ENCODE measurements at places on chromosomes 12 and 14.

GRCh38 chr12:107584563-107584962 is 101.0 kb upstream of the PWP1 start:
- no peaks in the 10 kb centered on the region for H3K27me3 ChIP-seq
- no peak for DNase-seq
- H3K4me1 ChIP-seq, result no peaks in the 10 kb centered on the region
- no peak overlapping the region for H3K4me3 ChIP-seq
- H3K36me3 ChIP-seq, result no peaks in the 10 kb centered on the region
- no peak overlapping the region for H3K27ac ChIP-seq

GRCh38 chr14:93035917-93036651 is 79.6 kb downstream of the ITPK1 start:
- H3K27ac ChIP-seq, result peak overlapping the region; percentile 22
- H3K4me1 ChIP-seq, result no peaks in the 10 kb centered on the region
- DNase-seq, result no peak
- H3K36me3 ChIP-seq, result no peaks in the 10 kb centered on the region
- no peak overlapping the region for H3K4me3 ChIP-seq

DNA sequence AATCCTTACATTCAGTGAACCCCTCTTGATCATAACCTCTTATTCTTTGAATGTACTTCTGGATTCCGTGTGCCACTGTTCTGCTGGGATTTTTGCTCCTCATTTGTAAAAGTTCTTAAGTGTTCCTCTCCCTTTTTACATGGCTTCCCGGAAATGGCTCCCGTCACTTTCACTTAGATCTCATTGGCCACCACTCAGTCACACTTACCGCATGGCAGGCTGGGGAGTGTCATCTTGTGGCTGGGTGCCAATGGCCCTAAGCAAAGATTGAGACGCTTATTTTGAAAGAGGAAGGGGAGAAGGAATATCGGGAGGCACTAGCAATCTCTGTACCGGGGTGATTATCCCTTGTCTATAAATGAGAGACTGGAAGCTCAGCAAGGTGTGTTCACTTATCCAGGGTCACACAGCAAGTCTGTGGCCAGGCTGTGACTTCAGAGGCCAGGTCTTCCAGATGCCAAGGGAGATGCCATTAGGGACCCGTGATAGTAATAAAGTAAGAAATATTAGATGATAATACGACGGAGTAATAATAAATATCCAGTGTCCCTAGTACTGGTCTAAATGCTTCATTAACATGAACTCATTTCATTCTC is 68.8 kb downstream of the RNFT2 start:
- no peak overlapping the region for H3K4me3 ChIP-seq
- no peaks in the 10 kb centered on the region for H3K36me3 ChIP-seq
- no peaks in the 10 kb centered on the region for H3K27me3 ChIP-seq
- no peaks in the 10 kb centered on the region for H3K4me1 ChIP-seq
- no peak for DNase-seq

- peak; percentile 89 for DNase-seq
- H3K27ac ChIP-seq, result peak overlapping the region; percentile 96
- no peaks in the 10 kb centered on the region for H3K36me3 ChIP-seq
- no peaks in the 10 kb centered on the region for H3K27me3 ChIP-seq
Measured at GRCh38 chr14:71320734-71321573, 413.7 kb downstream of the PCNX1 start.

DNA sequence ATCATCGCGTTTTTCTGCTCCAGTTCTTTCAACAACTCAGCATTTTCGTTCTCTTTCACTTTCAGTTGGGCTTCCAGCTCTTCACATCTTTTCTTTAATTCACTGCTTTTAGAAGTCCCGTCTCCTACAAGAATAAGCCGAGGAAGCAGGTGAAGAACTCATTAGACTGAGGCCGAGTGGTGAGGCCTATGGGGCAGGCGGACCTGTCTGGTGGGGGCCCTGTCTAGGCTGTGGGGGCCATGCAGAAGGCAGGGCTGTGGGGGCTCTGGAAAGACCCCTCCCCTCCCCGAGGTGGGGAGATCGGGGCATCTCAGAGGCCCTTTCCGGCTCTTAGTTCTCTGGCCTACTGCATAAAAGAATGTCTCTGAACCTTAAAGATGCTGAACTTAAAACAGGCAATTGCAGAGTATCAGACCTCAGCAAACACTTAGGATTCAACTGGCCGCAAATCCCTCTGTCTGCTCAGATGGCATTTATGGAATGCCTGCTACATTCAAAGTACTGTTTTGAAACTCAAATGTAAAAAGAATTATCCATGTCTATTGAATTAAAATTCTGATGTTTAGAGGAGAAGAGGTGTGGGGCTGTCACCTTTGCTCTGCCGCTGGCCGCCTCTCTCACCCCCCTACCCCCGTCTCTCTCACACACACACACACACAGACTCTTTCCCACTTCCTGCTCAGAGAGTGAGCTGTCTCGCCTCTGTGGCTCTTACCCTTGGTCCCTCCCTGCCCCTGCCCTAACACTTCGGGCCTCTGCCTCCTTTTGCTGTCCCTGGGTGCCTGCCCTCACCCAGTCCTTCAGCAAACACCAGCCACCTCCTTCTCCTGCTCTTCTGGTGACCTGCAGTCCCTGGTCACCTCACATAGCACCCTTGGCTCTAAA is 34.7 kb downstream of the CCDC92 start:
- H3K27me3 ChIP-seq, result no peaks in the 10 kb centered on the region
- no peak overlapping the region for H3K4me3 ChIP-seq
- no peak for DNase-seq
- H3K36me3 ChIP-seq, result peaks cover 22% of the 10 kb centered on the region
- no peak overlapping the region for H3K27ac ChIP-seq

DNA sequence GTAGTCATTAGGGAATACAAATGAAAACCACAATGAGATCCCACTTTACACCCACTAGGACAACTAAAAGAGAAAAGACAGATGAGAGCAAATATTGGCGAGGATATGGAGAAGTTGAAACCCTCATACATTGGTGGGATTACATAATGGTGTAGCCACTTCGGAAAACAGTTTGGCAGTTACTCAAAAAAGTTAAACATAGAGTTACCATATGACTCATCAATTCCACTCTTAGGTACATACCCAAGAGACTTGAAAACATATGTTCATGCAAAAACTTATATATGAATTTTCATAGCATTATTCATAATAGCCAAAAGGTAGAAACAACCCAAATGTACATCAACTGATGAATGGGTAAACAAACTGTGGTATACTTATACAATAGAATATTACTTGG is 27.1 kb downstream of the ALDH1L2 start:
- no peaks in the 10 kb centered on the region for H3K27me3 ChIP-seq
- no peaks in the 10 kb centered on the region for H3K36me3 ChIP-seq
- H3K27ac ChIP-seq, result no peak overlapping the region
- H3K4me1 ChIP-seq, result peaks cover 4% of the 10 kb centered on the region
- DNase-seq, result no peak
- H3K4me3 ChIP-seq, result no peak overlapping the region

GRCh38 chr14:100158566-100159093 is 815 bp downstream of the DEGS2 start:
- no peaks in the 10 kb centered on the region for H3K36me3 ChIP-seq
- no peak for DNase-seq
- H3K4me1 ChIP-seq, result no peaks in the 10 kb centered on the region
- peak overlapping the region; percentile 85 for H3K4me3 ChIP-seq
